Dermis blood vessel endothelial cell (primary cell): ENCODE measurements at places on chromosomes 3 and 15. TPM values are rescaled to one million over a fixed set of nuclear protein-coding genes. Genes with fewer than 3 reads are reported as not detected.

- DNase-seq: no peak
These were observed 114.6 kb downstream of the TUSC7 start for GRCh38 chr3:116824208-116824607.

- DNase-seq: no peak
These were observed 243.7 kb upstream of the LRIG1 start for GRCh38 chr3:66744521-66744920.

DNA sequence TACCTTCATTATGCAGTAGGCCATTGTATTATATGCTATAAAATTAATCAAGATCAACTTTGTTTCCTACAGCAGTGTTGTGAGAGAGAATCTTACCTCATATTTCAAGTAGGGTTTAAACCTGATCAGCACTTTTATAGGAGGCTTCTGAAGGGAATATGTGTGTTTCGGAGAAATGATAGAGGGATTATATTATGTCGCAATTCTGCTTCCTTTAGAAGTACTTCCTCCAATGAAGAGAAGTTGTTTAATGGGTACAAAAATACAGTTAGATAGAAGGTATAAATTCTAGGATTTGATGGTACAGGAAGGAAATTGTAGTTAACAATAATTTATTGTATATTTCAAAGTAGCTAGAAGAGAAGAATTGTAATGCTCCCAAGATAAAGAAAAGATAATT is 54.9 kb downstream of the NSUN3 start:
- DNase-seq: no peak

GRCh38 chr15:32705446-32705845 is 12.4 kb upstream of the GREM1 start:
- no peak for DNase-seq

DNA sequence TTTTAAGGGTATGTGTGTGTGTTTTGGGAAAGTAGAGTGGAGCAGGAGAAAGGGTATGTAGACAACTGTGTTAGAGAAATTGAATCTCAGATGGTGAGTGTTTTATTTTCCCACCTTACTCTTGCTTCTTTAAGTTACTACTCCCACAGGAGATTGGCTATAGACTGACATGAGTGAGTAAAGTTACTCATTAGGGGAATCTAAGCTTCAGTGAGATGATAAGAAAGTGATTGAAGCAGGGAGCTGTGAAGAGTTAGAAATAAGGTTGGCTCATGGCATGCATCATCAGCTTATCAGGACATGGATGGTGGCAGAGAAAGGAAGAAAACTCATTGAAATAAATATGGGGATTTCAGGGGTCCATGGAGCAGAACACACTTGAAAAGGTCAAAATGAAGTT is 88.9 kb downstream of the MBNL1 start:
- no peak for DNase-seq

Gene PDZRN3
- under 0.01 and 0.23 TPM in 2 replicates for total RNA-seq

GRCh38 chr15:78599189-78599588 is 21.6 kb downstream of the CHRNA3 start:
- no peak for DNase-seq

Gene VWA5B2
- total RNA-seq: 0.05 and 0.17 TPM in 2 replicates
